ENCODE measurements at places on chromosomes 7 and 10.
A peak's percentile ranks its signal among the peaks of the same experiment; 100 is the strongest.

GRCh38 chr7:45662018-45662417, 87.8 kb downstream of the ADCY1 start:
- no peaks in the 10 kb centered on the region for H3K4me1 ChIP-seq
- no peak overlapping the region for H3K27ac ChIP-seq
- H3K36me3 ChIP-seq, result no peaks in the 10 kb centered on the region
- DNase-seq, result no peak

GRCh38 chr10:86286236-86287109, 80.1 kb downstream of the GRID1 start:
- H3K27ac ChIP-seq, result no peak overlapping the region
- no peak for DNase-seq
- no peak overlapping the region for H3K4me3 ChIP-seq
- no peaks in the 10 kb centered on the region for H3K4me1 ChIP-seq
- no peaks in the 10 kb centered on the region for H3K27me3 ChIP-seq
- H3K36me3 ChIP-seq, result no peaks in the 10 kb centered on the region

DNA sequence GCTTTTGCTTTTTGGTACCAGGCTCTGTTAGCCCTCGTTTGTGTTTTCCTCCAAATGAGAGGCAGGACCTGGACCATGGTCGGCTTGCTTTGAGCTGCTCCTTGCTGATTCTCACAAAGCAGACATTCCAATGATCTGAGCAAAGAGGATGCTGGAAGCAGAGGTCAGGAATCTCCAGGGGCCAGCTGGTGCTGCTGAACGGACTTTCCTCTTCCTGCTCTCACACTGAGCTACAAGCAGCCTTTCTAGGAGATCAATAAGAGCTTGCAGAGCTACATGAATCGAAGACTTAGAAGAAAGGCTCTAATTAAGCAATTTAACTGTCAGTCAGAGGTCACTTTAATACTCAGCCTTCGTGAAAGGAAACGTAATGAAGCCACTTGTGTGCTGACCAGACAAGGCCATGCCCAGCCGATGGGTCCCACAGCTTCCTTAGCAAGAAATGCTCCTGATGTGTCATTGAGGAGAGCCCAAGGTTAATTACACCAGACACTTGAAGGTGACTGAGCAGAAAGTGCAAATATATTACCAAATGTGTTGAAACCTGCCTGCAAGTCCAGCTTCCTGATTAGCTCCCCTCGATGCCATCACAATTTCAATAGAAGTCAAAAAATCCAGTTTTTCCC, 151.3 kb upstream of the RSU1 start:
- peaks cover 17% of the 10 kb centered on the region for H3K4me1 ChIP-seq
- DNase-seq, result no peak
- no peaks in the 10 kb centered on the region for H3K27me3 ChIP-seq
- no peak overlapping the region for H3K4me3 ChIP-seq
- H3K27ac ChIP-seq, result no peak overlapping the region

DNA sequence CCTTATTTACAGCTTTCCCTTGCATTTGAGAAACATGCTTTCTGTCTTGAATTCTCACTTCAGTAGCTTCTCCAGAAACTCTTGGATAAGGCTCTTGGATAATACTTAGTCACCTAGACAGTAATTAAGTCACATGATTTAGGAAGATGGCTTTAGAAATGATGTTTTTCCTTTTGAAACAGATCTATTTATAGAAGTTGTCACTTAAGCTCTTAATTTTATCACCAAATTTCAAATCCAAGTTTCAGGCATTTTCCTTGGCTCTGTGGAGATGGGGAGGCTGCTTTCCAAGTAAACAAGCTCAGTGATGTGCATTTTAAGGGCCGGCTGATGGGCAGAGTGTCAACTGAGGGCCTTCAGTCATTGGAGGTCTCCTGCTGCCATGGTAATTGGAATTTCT, 130.3 kb downstream of the SRI start:
- H3K4me3 ChIP-seq, result no peak overlapping the region
- no peaks in the 10 kb centered on the region for H3K27me3 ChIP-seq
- no peaks in the 10 kb centered on the region for H3K4me1 ChIP-seq
- H3K36me3 ChIP-seq, result no peaks in the 10 kb centered on the region
- no peak overlapping the region for H3K27ac ChIP-seq
- no peak for DNase-seq

- no peak overlapping the region for H3K4me3 ChIP-seq
- no peak for DNase-seq
- no peak overlapping the region for H3K27ac ChIP-seq
These were observed 274.8 kb downstream of the SFMBT2 start for GRCh38 chr10:7136016-7136415.

- DNase-seq, result peak; percentile 11
- no peaks in the 10 kb centered on the region for H3K36me3 ChIP-seq
- H3K27ac ChIP-seq, result no peak overlapping the region
- no peak overlapping the region for H3K4me3 ChIP-seq
- H3K27me3 ChIP-seq, result peaks cover 8% of the 10 kb centered on the region
These were observed 10.5 kb upstream of the MTPAP start for GRCh38 chr10:30359373-30360206.

DNA sequence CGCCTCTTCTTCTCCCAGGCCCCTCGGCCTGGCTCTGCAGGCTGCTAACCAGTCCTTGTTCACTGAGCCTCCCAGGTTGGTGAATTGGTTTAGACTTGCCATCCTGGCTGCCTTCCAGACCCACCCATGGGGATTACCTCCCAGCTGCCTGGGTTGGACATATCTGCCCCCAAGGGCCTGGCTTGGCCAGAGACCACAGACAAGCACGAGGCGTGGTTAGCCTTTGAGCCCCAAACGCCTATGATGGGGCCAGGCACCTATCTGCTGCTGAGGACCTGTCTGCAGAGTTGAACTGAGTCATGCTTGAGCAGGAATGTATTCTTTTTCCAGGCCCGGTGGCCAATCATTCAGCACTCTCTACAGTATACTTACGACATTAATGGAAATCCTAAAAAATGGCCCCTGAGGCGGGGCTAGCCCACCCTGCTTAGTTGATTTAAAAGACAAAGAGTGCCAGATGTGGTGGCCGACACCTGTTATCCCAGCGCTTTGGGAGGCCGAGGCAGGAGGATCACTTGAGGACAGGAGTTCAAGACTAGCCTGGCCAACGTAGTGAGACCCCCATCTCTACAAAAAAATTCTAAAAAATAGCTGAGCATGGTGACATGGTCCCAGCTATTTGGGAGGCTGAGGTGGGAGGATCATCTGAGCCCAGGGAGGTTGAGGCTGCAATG, 361.5 kb downstream of the FRMD4A start:
- H3K27me3 ChIP-seq, result peaks cover 17% of the 10 kb centered on the region
- peaks cover 7% of the 10 kb centered on the region for H3K4me1 ChIP-seq
- no peak overlapping the region for H3K27ac ChIP-seq

- H3K4me3 ChIP-seq, result no peak overlapping the region
- no peak for DNase-seq
- H3K36me3 ChIP-seq, result peaks cover 74% of the 10 kb centered on the region
These were observed 163.0 kb upstream of the KLF14 start for GRCh38 chr7:130896898-130897514.

DNA sequence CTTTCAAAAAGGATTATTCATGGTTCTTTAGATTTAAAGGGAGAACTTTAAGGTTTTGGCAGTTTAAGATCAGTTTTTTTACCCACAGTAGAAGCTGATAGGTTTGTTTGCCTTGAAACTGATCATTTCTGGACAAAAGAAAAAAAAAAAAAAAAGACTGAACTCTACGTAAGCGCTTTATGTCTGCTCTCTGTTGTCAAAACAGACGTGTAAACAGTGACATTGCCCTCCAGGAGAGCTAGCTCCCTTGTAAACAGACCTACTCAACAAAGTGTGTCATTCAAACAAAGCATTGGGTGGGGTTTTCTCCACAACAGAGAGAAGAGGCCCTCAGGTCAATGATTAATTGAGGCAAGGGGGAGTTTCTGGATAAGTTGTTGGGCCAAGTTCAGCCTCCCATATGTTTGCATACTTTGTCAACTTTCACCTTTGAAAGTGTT, 568.1 kb upstream of the LRRN3 start:
- H3K4me3 ChIP-seq, result no peak overlapping the region
- no peak for DNase-seq
- H3K4me1 ChIP-seq, result no peaks in the 10 kb centered on the region
- no peaks in the 10 kb centered on the region for H3K27me3 ChIP-seq
- H3K27ac ChIP-seq, result no peak overlapping the region

DNA sequence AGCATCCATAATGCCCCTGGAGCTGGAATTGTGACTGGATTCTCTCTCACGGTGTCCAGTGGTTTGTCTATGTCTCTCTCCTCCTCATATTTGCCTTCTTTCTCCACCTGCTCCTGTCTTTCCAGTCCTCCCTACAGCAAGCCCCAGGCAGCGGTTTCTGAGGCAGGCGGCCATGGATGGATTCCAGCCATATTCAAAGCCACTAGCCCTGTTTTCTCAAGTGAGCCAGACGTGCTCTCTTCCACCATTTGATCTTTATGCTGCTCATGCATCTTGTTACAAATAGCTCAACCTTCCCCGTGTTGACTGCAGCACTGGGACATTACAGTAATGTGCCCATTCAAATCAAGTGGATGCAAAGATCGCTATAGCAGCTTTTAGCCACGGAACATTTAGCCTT, 387.2 kb upstream of the PODXL start:
- no peaks in the 10 kb centered on the region for H3K36me3 ChIP-seq
- H3K4me3 ChIP-seq, result no peak overlapping the region
- H3K27ac ChIP-seq, result no peak overlapping the region
- H3K4me1 ChIP-seq, result no peaks in the 10 kb centered on the region
- H3K27me3 ChIP-seq, result peaks cover 42% of the 10 kb centered on the region
- no peak for DNase-seq

GRCh38 chr7:4080954-4081353, 601.1 kb upstream of the FOXK1 start:
- no peak for DNase-seq
- no peaks in the 10 kb centered on the region for H3K36me3 ChIP-seq
- H3K4me1 ChIP-seq, result no peaks in the 10 kb centered on the region
- H3K27ac ChIP-seq, result no peak overlapping the region
- no peaks in the 10 kb centered on the region for H3K27me3 ChIP-seq

DNA sequence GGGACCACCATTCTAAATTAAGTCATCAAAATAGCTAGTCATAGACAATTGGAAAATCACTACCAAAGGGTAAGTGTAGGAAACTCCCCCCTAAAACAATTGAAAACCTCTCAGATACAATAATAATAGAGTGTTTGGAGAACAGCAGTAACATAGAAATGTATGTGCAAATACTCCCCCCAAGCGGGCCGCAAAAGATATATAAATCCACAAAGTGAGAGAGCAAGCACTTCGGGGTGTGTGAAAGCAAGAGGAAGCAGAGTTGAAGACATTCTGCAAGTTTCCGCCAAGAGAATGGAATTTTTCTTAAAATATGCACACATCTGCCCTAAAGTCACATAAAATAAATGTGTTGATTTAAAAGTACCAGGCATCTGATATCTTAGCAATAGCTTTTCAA, 33.3 kb downstream of the CHCHD3 start:
- H3K4me3 ChIP-seq, result no peak overlapping the region
- no peak for DNase-seq
- H3K36me3 ChIP-seq, result no peaks in the 10 kb centered on the region
- no peaks in the 10 kb centered on the region for H3K27me3 ChIP-seq
- H3K27ac ChIP-seq, result no peak overlapping the region
- peaks cover 16% of the 10 kb centered on the region for H3K4me1 ChIP-seq
